ENCODE measurements at places on chromosomes 16 and 17. TPM values are rescaled to one million over a fixed set of nuclear protein-coding genes. Genes with fewer than 3 reads are reported as not detected.

DNA sequence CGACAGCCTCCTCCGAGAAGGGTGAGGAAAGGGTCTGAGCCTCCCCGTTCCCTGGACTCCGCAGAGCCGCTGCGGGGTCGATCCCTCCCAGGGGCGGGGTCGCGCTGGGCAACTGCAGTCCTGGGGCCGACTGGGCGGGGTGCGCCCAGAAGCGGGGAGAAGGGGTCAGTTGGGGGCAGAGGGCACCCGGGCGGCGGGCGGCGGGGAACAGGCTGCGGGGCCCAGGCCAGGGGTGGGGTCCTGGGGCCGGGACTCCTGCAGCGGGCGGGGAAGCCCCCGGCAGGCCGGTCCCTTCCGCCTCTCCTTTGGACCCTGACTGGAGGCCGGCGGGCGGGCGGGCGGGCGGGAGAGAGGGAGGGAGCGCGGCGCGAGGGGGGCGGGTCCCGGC is 352 bp downstream of the GGNBP2 start:
- no peaks in the 10 kb centered on the region for H3K36me3 ChIP-seq
- H3K4me1 ChIP-seq = peaks cover 6% of the 10 kb centered on the region
- H3K27ac ChIP-seq = peak overlapping the region; percentile 100
- no peak for DNase-seq

DNA sequence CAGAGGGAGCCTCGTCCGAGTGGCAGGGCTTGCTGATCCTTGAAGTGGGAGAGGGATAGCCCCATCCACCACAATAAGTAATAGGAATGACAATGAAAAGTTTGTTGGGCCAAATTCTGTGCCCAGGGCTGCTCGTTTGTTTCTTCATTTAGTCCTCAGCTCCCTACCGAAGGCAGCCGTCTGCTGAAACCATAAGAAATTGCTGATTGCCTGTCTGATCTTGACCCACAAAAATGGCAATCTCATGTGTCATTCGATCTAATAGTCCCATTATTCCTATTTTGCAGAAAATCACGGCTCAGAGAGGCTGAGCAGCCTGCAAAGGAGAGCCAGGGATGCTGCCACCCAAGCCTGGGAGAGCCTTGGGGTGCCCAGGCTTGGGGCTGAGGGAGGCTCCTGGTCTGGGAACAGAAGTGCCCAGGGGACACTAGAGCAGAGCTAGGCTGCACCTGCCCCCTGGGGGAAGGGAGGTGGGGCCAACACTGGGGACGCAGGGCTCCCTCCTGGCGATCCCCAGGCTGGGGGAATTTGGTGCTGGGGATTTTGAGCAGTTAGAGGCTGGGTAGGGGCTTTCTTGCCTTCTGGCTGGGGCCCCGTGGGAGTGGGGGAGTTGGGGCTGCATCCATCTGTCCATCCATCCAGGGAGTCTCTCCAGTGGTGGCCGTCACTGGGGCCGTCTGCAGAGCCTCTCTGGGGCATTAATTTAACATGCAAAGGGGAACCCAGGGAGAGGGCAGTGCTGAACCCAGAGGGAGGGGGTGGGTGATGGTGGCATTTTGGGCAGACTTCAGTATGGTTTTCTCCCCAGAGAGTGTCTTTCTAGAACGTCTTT is 53.5 kb downstream of the SOCS1 start:
- no peaks in the 10 kb centered on the region for H3K27me3 ChIP-seq
- H3K4me3 ChIP-seq = no peak overlapping the region
- no peak overlapping the region for H3K27ac ChIP-seq
- no peak for DNase-seq
- no peaks in the 10 kb centered on the region for H3K36me3 ChIP-seq

DNA sequence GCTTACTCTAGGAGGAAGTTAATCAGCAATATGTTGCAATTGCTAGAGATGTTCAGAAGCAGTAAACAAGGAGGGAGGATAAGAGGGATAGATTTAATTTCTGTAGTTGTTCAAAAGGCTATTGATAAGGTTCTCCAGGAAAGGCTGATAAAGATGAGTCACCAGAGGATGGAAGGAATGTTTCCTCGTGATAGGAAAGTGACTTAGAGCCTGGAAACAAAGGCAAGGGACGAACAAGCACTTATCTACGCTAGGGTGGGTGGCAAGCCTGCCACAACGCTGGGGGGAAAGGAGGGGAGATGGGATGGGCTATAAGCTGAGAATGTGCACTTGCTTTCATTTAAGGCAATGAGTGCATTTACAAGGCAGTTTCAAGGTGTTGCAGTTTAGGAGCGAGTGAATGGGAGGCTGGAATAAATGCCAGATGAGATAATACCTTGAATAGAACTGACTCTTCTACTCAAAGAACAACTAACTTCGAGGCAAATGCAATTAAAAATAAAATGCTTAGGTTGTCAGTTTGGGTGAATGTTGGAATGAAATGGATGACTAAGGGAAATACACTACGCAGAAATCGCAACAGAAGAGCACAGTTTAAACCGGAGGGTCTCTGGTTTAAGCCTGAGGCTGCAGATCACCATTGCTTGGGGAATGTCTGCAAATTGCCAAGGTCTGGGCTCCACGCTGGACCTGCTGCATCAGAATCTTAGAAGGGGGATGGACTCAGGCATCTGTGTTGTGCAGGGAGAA is 76.0 kb upstream of the RBBP6 start:
- DNase-seq = no peak
- no peaks in the 10 kb centered on the region for H3K4me1 ChIP-seq
- H3K36me3 ChIP-seq = no peaks in the 10 kb centered on the region
- no peak overlapping the region for H3K4me3 ChIP-seq

DNA sequence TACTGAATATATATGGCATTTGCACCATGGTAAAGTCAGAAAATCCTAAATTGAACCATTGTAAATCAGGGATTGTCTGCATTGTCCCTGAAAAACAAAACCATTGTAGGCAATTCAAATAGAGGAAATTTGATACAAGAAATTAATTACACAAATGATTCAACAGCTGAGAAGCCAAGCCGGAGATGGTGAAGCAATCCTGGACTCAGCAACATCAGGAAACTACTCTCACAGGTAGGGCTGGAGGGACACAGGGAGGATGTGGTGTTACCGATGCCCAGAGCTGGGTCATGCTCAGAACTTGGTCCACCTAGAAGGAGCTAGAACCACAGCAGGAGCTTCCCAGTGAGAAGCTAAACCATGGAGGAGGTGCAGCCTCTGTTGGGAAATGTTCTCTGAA is 18.5 kb upstream of the SCNN1B start:
- H3K36me3 ChIP-seq = no peaks in the 10 kb centered on the region
- no peaks in the 10 kb centered on the region for H3K27me3 ChIP-seq
- H3K27ac ChIP-seq = no peak overlapping the region
- DNase-seq = no peak
- H3K4me3 ChIP-seq = no peak overlapping the region

DNA sequence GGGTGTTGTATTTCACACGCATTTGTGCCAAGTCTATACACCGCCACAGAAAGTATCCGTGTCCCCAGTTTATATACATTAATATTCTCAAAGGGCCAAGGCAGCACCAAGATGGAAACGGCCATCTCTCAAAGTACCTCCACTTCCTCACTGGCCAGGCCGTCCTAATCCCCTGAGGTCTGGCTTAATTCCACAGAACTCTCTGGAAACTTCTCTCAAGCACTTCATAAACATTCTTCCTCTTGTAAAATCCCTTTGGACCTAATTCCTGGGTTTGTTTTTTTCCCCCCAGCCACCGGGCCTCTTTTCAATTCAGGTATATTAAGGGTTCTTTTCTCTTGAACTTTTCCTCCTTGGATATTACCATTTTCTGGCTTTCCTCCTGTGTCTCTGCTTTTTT is 5.1 kb upstream of the ERN1 start:
- no peaks in the 10 kb centered on the region for H3K27me3 ChIP-seq
- H3K27ac ChIP-seq = no peak overlapping the region
- H3K4me3 ChIP-seq = no peak overlapping the region
- H3K4me1 ChIP-seq = no peaks in the 10 kb centered on the region
- DNase-seq = no peak

DNA sequence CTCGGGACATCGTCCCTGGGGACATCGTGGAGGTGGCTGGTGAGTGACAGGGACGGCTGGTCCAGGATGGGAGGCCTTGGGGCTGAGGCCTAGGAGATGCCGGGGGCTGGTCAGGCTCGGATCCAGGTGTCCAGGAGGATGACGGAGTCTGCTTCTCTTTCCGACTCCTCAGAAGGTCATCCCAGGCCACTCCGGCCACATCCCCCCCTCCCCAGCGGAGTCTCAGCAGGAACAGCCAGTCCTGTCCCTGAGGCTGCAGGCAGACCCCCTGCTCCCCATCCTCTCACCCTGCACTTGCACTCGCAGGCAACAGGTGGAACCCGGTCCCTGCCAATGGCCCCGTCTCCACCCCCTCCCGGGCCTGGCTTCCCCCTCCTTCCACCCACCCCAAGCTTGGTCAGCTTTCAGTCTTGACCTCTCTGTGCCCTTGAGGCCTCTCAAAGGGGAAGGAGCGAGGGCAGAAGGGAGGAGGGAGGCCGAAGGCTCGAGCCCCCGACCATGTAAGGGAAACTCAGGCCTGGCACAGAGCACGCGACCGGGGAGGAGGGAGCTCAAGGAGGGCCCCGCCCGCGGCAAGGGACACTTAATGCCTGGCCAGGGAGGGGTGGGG is 4.4 kb downstream of the ATP2A1 start:
- no peak overlapping the region for H3K4me3 ChIP-seq
- no peaks in the 10 kb centered on the region for H3K4me1 ChIP-seq
- no peaks in the 10 kb centered on the region for H3K36me3 ChIP-seq
- no peak overlapping the region for H3K27ac ChIP-seq
- DNase-seq = no peak

GRCh38 chr16:66862023-66862520 is 17.9 kb downstream of the CA7 start:
- no peaks in the 10 kb centered on the region for H3K4me1 ChIP-seq
- H3K27ac ChIP-seq = no peak overlapping the region
- H3K4me3 ChIP-seq = no peak overlapping the region
- H3K36me3 ChIP-seq = no peaks in the 10 kb centered on the region
- DNase-seq = no peak

- no peak overlapping the region for H3K27ac ChIP-seq
- no peaks in the 10 kb centered on the region for H3K4me1 ChIP-seq
- no peak overlapping the region for H3K4me3 ChIP-seq
- H3K36me3 ChIP-seq = no peaks in the 10 kb centered on the region
- no peaks in the 10 kb centered on the region for H3K27me3 ChIP-seq
- no peak for DNase-seq
Measured at GRCh38 chr17:50280801-50281441, 6.7 kb downstream of the TMEM92 start.

GRCh38 chr16:69243479-69243878 is 56.5 kb downstream of the SNTB2 start:
- no peak for DNase-seq
- no peak overlapping the region for H3K27ac ChIP-seq
- H3K27me3 ChIP-seq = no peaks in the 10 kb centered on the region

- DNase-seq = no peak
- no peaks in the 10 kb centered on the region for H3K27me3 ChIP-seq
- H3K4me3 ChIP-seq = no peak overlapping the region
- H3K27ac ChIP-seq = no peak overlapping the region
- H3K36me3 ChIP-seq = no peaks in the 10 kb centered on the region
- no peaks in the 10 kb centered on the region for H3K4me1 ChIP-seq
Measured at GRCh38 chr16:74232806-74233465, 63.7 kb upstream of the PSMD7 start.

- H3K4me1 ChIP-seq = no peaks in the 10 kb centered on the region
- no peak for DNase-seq
- no peaks in the 10 kb centered on the region for H3K27me3 ChIP-seq
- H3K36me3 ChIP-seq = no peaks in the 10 kb centered on the region
- no peak overlapping the region for H3K27ac ChIP-seq
Measured at GRCh38 chr16:71954699-71955195, 45.5 kb downstream of the PKD1L3 start.

- peak overlapping the region; percentile 91 for H3K27ac ChIP-seq
- no peaks in the 10 kb centered on the region for H3K27me3 ChIP-seq
- H3K4me1 ChIP-seq = peaks cover 8% of the 10 kb centered on the region
- no peak overlapping the region for H3K4me3 ChIP-seq
- DNase-seq = peak; percentile 86
- H3K36me3 ChIP-seq = no peaks in the 10 kb centered on the region
Measured at GRCh38 chr16:10827691-10828341, 9.2 kb upstream of the TVP23A start.

DNA sequence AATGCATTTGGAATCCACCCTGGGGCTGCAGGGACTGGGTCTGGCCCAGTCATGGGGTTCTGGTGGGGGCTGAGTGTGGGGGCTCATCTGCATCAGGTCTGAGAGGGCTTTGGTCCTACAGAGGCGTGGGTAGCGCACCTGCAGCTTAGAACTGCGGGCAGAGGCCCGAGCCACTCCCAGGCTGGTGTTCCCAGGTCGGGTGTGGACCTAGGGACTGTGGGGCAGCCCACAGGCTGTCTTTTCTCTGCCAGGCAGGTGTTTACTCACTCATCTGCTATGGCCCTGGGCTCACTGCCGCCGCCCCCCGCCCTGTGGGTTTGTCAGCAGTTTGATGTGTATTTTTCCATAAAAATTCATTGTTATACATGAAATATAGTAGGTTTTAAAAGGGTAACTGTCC is 27.0 kb upstream of the DOC2B start:
- H3K4me1 ChIP-seq = no peaks in the 10 kb centered on the region
- no peak overlapping the region for H3K4me3 ChIP-seq
- H3K27ac ChIP-seq = no peak overlapping the region
- DNase-seq = no peak

Gene CTRL
- total RNA-seq = not detected

Gene EXOSC6
- 19.0 TPM for total RNA-seq

Gene PRAC2
- total RNA-seq = not detected

Gene FBXW10B
- not detected for total RNA-seq

Gene SOX15
- 1.0 TPM for total RNA-seq

Gene TBC1D3B
- total RNA-seq = not detected

Measured in uterus (tissue), 4 donors.